ENCODE measurements at places on chromosomes 4 and X.

- peak; percentile 48 for DNase-seq
Observed at GRCh38 chrX:9927698-9928482, 39.3 kb upstream of the CLDN34 start.

- no peak for DNase-seq
Observed at GRCh38 chr4:92599044-92599443, 295.3 kb downstream of the GRID2 start.

- no peak for DNase-seq
Observed at GRCh38 chr4:74304095-74304625, 4.1 kb upstream of the EPGN start.

- DNase-seq = peak; percentile 66
Observed at GRCh38 chr4:88033309-88033708, 25.9 kb downstream of the PKD2 start.

DNA sequence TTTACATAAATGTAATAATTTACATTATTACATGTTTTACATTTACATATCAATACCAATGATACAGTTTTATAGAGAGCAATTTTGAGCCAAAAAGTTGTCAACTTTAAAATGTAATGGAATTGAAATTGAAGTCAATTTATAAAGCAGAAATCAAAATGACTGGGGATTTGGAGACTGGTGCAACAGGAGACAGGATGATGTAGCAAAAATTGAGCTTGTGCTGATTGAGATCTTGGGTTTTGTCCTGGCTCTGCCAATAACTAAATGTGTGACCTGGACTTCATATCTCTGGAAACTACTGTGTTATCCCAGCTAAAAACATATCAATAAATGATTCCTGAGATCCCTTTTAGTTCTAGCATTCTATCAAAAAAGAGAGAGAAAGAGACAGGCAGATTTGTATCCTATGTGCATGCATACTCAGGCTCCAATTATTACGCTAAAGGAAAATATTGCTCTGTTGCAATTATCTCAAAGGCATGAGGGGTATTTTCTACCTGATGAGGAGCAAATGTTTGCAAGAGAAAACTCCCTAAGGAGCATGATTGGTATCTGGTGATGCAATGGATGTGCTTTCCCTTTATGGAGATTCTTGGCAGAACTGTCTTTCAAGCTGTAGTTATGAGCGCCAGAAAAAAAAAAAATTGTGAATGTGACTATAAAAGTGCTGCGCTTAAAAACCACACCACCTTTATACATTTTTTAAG, 14.7 kb downstream of the EXOC1L start:
- DNase-seq = no peak

Data from LHCN-M2 (cell line).